ENCODE measurements at places on chromosomes 7 and 10.

DNA sequence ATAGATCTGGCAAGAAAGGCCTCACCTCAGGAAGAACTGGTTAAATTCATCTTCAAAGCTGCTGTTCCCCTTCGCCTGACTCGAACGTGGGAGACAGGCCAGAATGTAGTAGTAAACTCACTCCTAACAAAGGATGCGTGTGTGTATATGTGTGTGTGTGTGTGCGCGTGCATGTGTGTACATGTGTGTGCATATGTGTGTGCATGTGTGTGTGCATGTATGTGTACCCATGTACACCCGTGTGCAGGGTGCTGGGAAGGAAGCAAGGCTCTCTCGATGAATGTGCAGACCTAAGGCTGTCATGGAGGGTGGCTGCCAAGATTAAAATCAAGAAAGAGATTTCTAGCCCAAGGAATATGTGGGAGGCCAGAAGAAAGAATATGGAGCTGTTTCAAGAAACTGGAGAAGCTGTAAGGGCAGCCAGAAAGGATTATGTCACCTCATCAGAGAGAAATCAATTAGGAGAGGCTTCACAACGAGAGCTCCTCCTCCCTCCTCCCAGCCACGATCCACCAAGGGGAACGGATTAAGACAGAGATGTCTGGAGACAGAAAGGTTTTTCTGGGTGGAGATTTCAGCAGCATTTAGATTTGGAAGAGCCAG is 34.0 kb upstream of the LBX1 start:
- DNase-seq: no peak

DNA sequence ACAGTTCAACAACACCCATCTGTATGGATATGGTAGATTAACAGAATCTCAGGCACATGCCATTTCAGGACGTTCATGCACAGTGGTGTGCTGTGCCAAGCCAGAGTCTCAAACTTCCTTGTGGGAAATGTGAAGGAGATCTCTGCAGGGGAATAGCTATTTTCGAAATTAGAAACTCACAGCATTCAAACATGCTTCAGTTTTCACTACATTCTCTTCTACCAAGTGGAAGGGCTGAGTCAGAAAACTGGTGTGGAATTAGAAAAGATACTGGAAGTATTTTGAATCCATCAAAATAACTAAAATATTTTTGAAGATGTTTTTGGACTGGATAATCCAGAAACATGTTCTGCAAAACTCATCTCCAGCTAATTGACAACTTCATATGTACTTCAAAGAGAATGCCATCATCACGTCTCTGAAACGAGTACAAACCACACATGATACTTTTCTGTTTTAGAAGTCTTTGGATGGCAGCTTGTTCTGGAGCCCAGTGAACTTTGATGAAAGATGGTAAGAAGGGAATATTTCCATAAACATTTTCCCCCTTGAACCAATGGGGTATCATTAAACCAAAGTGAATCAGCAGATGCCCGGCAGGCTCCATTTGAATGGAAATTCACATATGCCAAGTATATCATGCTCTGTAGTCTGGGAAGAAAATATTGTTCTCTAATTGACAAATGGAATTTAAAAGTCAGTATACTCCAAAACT is 616.3 kb upstream of the IGFBP3 start:
- no peak for DNase-seq

- no peak for DNase-seq
Measured at GRCh38 chr7:90290244-90291113, 30.6 kb downstream of the FAM237B start.

DNA sequence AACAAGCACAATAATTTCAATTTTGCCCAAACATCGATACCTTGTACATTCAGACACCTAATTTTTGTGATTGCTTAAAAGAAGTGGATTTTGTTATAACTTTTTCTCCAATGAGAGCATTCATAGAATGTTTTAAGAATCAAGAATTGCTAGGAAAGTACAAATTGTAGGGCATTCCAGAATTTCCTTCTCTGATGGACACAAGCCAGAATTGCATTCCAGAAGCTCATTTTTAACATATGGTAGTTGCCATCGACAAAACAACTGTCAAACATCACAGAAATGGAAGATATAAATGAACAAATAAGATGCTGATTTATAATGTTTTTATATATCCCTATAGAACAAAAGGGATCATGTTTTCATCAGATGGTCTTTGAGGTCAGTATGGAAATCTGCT is 258.4 kb upstream of the NPVF start:
- no peak for DNase-seq

DNA sequence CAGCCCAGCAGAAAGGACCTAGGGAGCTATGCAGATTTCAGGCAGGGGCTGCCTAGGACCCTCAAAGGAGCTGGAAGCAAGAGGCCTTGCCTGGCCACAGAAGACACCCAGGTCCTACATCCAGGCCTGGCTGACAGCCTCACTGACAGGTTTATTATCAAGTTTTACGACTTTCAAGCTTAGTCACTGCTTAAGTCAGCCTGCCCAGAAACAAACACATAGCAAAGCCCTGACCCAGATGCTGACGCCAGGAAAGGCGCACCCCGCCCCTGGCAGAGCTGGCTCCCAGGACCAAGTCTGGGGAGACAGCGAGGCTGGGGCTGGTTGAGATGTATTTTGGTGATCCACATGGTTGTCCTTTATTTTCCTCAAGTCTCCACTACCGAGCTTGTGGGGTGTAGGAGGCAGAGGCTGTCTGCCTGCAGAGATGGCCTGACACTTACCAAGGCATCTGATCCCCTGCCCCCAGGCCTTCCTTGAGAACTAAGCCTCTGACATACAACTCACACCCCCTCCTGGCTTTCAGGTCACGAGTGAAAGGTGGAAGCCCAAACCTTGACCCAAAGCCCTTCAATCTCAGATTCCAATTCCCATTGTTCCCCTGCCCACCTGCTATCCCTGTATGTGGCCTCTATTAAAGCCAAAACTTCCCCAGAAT is 80.7 kb upstream of the EMX2 start:
- no peak for DNase-seq

GRCh38 chr7:29139796-29140195 is 6.5 kb downstream of the CPVL start:
- DNase-seq: no peak

GRCh38 chr7:140650367-140650766 is 9.8 kb upstream of the DENND2A start:
- no peak for DNase-seq

GRCh38 chr10:79932841-79933379 is 16.0 kb downstream of the SFTPD start:
- no peak for DNase-seq

DNA sequence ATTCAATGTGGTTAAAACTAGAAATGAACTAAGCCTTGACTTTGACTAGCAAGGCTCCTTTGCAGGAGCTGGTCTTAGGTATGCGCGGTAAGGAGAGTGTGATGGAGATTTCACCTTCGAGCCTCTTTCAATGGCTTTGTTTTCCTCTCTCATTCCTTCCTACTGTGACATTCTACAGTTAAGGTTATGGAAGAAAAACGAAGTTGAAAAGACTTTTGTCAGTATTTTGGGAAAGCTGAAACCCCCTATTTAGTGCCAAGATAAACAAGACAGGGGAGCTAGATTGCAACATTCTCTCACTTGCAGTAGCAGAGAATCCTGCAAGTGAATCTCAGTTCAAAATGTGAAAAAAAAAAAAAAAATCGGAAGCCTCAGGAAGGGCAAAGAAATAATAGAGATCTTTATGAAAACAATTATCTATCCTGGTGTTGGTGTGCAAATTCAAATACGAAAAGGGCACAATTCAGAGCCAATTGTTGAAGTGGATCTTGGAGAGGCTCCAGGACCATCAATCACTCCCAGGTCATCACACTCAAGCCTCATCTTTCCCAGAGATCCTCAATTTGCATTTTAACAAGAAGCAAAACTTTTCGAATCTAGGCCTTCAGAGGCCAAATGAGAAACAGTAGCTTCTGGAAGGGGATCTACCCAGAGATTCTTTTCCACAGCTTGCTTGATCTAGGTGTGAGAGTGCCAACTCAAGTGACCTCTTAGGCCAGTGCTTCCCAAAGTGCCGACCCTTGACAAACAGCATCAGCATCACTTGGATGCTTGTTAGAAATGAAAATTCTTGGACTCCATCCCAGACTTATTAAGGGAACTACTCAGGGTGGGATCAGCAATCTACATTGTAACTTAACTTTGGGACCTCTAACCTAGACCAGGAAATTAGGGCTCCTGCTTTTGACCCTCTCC is 163.8 kb downstream of the INHBA start:
- DNase-seq: no peak

DNA sequence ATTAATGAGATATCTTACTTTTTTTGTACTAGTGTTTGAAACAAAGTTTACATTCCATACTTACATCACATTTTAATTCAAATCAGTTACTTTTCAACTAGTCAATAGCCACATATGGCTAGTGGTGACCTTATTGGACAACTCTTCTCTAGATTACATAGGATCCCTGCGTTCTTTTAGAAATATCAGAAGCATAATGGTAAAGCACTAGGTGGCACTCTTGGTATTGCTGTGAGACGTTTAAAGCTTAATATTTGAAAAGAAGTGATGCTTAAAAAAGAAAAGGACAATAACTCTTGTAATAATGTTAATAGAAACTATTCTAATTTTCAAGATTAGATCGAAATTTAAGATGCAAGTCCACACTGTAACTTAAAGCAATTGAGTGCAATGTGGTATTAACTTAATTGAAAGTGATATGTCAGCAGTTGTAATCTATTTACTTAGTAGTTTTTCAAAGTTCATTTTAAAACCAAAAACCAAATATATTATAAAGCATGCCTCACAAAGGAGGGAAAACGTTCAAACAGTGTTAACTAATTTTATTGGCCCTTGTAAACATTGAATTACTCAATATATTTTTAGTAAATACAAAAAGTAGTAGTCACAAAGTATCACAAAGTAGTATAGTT is 339.1 kb downstream of the ATRNL1 start:
- DNase-seq: no peak

DNA sequence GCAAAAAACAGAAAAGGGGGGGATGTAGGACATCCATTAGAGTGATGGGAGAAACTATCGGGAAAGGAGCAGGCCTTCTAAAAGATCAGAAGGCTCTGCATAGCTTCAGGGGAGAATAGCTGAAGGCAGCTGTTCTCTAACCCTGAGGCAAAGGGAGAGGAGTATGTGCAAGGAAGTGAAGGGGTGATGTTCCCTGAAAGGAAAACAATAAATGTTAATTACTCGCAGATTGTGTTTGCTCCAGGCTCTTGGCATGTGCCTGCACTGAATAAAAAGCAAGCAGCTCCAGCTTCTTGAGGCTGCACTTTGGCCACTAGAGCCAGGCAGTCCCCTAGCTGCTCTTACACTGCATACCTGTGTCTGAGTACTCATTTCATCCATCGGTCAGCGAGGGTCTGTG is 14.4 kb upstream of the STARD3NL start:
- DNase-seq: no peak

GRCh38 chr7:27173956-27174873 is at the start of gene HOXA10:
HOXA10 (minus strand) TSS chr7:27174320; CDS start chr7:27174306, 14 bp downstream.
- no peak for DNase-seq

- DNase-seq: peak; percentile 57
Measured at GRCh38 chr10:96130326-96130995, 364 bp downstream of the ZNF518A start.

DNA sequence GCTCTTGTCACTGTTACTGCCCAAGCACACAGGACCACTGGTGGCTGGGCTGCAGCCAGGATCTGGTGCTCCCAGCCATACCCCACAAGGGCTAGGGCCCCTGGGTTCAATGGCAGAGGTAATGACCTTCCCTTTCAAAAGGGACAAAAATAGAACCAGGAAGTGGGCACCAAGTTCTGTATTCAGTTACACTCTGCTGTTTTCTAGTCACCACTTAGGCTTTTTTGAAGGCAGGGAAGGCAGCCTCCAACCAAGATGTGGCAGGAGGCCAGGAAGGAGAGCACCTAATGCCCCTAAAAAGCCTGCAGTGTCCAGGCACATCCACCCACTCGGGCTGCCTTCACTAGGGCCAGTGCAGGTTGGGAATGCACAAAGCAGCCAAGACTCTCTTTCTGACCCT is 47.8 kb downstream of the NOD1 start:
- DNase-seq: no peak

DNA sequence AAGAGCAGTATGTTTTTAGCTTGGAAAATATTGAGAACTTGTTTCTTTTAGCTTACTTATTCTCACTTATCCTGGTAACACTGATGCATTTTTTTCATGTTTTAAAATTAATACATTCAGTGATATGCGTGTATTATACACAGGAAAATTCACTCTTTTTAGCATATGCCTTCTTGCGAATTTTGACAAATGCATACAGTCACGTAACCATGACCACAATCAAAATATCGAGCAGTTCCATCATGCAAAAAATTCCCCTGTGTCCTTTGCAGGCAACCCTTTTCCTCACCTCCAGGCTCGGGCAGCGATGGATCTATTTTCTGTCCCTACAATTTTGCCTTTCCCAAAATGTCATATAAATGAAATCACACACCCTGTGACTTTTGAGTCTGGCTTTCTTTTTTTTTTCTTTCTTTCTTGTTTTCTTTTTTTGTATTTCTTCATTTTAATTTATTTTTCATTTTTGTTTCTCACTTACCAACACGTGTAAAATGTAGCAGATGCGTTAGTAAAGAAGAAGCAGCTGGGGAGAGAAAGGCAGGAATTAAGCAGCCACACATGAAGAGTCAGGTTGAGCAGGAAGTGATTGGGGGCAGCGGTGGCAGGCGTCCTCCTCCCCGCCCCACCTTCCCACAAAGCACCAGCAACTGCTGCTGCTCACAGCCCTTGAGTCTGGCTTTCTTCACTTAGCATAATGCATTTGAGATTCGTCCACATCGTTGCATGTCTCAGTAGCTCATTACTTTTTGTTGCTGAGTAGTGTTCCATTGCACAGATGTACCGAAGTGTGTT is 29.9 kb downstream of the ADRB1 start:
- no peak for DNase-seq

DNA sequence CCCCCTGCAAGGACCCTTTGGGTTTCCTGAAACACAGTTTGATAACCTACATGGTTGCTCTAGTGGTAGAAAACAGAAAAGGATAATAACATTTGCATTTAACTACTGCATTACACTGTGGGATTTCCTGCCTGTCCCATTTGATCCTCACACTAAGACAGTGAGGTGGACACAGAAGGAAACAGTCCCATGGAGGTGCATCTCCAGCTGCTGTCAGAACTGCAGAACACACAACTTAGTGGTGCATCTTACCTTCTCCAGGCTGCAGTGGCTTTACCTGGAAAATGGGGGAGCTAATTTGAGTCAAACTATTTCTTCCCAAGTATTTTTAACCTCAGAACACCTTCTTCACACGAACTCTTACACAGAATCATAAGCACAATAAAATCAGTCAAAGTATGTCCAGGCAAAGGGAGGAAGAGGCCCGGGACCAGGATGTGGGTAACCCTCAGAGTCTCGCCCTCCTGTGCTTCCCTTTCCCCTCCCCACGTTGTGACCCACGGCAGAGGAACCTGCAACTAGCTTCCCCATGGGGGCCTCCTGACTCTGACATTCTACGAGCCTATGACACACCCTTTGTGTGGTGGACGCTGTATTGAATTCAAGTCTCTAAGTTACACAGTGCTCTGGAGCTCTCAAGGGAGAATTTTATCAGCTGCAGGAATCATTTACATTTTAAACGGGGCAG is 33.7 kb downstream of the SCRN1 start:
- DNase-seq: no peak

- no peak for DNase-seq
Measured at GRCh38 chr7:6121141-6121540, 90.0 kb downstream of the ANKRD61 start.
